ENCODE measurements at places on chromosomes 3 and 15. TPM values are rescaled to one million over a fixed set of nuclear protein-coding genes. Genes with fewer than 3 reads are reported as not detected.

TIPIN gene
- total RNA-seq = 24.3 TPM

TMCO5A gene
- not detected for total RNA-seq

ARHGEF26 gene
- 7.1 TPM for total RNA-seq

C3orf49 gene
- total RNA-seq = not detected

ZNF662 gene
- not detected for total RNA-seq
